Stimulated activated CD8-positive, alpha-beta memory T cell treated with anti-CD3 and anti-CD28 coated beads, Interleukin-15, amount 100 ng/mL, for 24 hours (primary cell): ENCODE measurements at places on chromosomes 4 and X.

- DNase-seq: no peak
These were observed 14.3 kb downstream of the G3BP2 start for GRCh38 chr4:75658876-75659275.

GRCh38 chr4:142719854-142720541, 126.1 kb downstream of the INPP4B start:
- no peak for DNase-seq

- DNase-seq: no peak
These were observed 175.5 kb downstream of the WDFY3 start for GRCh38 chr4:84790769-84791565.

DNA sequence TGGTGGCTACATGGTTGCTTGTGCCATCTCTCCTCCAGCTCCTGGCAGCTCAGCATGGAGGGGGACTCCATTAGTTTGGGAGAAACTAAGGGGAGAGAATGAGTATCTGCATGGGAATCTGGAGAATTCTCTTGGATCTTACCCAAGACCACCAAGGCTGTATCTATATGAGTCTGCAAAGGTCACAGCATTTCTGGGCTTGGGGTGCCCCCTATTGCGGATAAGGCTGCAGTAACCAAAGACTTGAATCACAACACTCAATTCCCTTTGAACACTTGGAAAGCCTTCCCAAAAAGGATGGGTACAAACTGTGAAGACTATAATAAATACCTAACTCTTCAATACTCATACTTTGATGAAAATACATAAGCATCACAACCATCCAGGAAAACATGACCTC, 623.5 kb upstream of the NR3C2 start:
- DNase-seq: no peak

DNA sequence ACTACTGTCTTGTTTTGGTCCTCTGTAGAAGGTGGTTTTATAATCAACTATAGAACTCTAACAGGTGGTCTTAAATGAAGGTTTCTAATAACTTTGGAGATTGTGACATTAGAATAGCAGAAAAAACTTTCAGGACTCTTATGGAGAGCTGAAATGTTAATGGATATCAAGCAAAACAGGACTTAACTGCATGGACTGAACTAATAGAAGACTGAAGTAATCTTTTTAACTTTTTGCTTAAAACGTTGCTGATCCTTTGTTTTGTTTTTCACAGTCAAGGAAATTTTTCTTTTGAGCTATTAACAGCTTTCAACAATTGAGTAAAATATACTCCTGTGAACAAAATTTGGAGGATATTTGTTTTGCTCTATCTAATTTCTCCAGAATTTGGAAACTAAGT, 17.2 kb downstream of the NXT2 start:
- DNase-seq: no peak

DNA sequence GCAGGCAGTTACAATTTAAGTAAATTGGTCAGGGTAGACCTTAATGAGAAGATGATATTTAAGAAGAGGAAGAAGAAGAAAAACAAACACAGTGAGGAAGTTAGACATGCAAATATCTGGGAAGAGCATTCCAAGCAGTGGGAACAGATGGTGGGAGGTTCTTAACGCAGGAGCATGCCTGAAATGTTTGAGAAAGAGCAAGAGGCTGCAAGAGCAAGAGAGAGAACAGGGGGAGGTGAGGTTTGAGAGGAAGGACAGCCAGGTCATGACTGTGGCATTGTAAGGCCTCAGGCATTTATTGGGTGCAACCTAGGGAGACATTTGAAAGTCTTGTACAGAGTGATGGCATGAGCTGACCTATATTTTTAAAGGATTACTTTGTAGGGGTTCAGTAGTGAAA, 136.0 kb downstream of the UGT8 start:
- no peak for DNase-seq

- DNase-seq: no peak
These were observed 169.7 kb downstream of the FRMPD4 start for GRCh38 chrX:12307961-12308360.

GRCh38 chrX:67693928-67694327, 150.1 kb downstream of the AR start:
- no peak for DNase-seq

- no peak for DNase-seq
These were observed 182.9 kb downstream of the C4orf33 start for GRCh38 chr4:129278868-129279267.

DNA sequence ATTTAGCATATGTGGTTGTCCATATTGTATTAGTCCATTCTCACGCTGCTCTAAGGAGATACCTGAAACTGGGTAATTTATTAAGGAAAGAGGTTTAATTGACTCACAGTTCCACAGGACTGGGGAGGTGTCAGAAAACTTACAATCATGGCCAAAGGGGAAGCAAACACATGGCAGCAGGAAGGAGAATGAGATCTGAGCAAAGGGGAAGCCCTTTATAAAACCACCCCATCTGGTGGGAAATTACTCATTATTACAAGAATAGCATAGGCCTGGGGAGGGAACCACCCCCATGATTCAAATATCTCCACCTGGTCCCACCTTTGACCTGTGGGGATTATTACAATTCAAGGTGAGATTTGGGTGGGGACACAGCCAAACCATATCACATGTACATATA, 122.6 kb upstream of the ANK2 start:
- DNase-seq: no peak

- DNase-seq: no peak
These were observed 20.7 kb upstream of the CLGN start for GRCh38 chr4:140448162-140448561.

GRCh38 chrX:50622751-50623150, 152.1 kb upstream of the DGKK start:
- DNase-seq: no peak

DNA sequence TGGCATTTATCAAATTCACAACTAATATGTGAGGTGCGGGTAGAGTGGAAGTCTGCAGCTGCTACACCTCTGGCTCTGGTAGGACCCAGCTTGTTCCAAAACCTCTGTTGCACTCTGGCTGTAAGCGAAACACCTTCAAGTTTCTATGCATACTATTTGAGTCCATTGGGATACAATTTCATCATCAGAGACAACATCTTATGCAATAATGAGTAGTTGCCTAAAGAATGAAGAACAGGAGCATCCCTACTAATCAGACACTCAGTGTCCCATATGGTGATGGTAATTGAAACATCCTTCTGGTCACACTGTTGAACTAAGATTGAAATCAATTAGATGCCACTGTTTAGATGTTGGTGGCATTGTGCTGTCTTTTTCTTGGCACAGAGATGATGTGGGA, 178.4 kb downstream of the MGST2 start:
- no peak for DNase-seq

DNA sequence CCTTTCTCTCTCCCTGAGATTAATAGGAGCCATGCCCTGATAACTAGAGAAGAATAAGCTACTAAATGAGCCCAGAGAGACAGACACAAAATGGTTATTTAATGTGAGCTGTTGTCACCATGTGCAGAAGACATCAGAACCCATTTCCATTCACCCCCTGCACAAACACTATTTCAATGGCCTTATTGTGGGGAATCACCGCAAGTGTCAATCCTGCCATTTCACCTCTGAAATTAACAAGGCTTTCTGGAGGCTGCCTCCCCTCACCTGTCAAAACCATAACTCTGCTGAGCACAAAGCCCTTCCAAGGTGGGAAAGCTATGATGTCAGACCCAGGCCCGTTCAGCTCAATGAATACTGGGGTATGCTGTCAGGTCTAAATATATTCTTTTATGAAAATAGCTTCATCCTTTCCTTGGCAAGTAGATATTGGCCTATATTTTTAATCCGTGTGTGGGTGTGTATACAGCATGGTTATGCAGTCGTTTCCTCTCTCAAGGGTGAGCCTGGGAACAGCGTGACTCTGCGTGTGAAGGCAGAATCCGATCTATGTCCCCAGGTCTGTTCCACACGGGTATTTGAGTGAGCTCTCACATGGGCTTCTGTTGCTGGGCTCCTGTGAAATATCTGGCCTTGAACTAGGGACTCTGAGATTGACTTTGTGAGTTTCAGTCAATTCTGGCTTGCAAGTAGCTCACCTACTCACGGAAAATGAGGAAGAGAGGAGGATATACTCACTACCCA, 266.3 kb downstream of the FBXW7 start:
- DNase-seq: no peak

- no peak for DNase-seq
These were observed 833.5 kb upstream of the GALNTL6 start for GRCh38 chr4:170979736-170980135.

DNA sequence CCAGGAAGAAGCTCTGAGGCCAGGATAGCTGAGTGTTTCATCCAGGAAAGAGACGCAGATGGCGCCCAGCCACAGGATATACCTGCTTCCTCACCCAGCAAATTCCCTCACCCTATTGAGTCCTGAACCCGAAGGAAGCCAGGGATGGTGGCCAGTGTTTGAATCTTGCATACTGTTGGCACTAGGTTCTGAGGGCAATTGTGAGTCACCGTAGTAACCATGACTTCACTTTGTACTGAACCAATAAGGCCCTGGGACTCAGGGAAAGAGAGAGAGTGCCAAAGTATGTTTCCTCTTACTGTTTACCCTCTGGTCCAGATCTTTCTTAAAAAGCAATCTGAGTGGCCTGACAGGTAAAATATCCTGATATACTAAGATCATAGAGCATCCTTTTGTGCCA, 25.6 kb upstream of the SMIM10L2A start:
- no peak for DNase-seq

DNA sequence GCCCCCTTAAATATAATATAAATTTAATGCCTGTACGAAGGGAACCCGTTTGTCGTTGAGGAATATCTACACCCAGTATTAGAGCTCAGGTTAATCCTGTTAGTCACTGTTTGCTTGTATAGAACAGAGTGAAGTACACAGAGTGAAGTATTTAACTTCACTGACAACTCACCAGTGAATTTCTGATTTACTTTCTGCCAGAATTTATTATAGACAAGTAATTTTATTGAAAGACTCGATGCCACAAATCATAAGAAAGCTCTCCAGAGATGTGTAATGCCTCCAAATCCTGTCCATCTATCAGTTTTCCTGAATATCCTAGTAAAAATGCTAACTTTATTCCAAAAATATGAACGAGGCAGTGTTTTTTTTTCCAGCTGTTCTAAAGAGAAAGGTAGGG, 1.6 kb downstream of the GAB1 start:
- DNase-seq: no peak

DNA sequence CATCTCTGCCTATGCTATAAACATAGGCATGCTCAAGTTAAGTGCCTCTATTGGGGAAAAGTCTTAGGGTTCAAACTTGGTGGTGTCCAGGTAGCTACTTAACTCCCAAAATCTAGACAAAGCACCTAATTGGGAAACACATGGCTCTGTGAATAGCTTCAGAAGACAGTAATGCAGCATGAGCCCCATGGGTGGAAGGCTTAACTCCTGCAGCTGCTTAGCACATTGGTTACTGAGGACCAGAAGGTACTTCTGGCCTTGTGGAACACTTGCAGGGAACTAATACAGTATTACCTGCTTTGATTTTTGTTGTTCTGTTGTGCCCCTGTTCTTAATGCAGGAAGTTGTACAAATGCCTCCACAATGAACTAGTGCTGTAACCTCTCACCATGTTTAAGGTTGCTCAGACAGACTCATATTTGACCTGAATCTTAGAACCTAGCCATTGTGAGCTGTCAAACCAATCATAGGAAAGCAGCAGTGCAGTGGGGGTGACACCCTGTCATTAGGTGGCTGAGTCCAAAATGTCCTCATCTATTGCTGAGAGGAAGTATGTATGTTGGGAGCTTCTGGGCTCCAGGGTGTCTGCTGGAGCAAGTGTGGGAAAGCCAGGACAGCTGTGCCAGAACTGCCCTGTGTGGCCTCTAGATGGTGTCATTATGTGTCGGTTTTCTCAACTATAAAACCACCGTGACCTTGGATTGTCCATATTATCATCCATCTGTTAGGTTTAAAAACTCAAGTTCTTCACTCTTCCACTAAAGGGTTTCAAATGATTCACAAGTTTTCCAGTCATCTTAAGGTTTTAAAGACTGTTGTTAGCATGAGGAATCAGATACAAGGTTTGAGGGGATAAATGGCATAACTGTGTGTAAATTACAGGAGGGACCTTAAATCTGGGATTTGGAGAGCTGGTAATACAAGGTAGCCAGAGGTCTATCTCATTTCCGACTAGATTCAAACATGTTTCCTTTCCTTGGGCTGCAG, 69.9 kb upstream of the WDR1 start:
- DNase-seq: no peak

GRCh38 chrX:150933945-150934350, 35.5 kb upstream of the CD99L2 start:
- DNase-seq: no peak

GRCh38 chr4:123924536-123924935, 527.9 kb downstream of the SPRY1 start:
- no peak for DNase-seq

GRCh38 chrX:25002661-25003020, 13.1 kb downstream of the ARX start:
- no peak for DNase-seq

GRCh38 chr4:74292111-74292870, 16.0 kb upstream of the EPGN start:
- no peak for DNase-seq

DNA sequence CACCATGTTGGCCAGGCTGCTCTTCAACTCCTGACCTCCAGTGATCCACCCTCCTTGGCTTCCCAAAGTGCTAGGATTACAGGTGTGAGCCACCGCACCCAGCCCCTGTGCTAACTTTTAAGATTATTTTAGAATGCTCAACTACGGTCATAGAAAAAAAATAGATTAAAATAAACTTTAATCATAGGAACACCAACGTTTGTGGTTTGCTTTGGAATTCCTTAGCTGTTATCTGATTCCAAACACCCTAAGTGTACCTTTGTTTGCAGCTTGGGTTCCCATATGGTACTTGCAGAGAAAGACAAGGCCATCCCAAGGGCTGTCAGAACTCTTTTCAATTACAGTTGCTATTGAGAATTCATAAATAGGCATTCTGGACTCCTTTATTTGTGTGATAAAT, 90.1 kb upstream of the EFHC2 start:
- DNase-seq: no peak

DNA sequence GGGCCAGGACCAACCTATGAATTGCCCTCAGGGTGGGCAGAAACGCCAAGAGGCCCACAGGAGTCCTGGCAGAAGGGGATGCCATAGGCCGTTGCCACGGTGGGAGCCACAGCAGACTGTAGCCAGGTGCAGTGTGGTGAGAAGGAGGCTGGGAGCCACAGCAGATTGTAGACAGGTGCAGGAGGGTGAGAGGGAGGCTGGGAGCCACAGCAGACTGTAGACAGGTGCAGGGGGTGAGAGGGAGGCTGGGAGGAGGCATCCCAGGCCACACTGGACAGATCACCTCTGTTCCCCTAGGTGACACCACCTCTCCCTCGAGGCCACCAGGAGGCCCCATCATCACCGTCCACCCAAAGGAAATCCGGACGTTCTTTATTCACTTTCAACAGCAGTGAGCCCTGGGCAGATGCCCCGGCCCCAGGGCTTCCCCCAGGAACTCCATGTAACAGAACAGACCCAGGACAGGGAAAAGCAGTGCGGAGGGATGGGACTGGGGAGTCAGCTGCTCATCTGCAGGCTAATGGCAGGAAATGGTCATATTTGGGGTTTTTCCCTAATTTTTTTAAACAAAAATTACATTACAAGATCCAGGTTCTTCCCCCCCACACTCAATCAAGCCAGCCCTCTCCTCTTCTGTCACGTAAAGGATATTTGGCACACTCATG, 19.5 kb upstream of the MRFAP1 start:
- no peak for DNase-seq
